ENCODE measurements at places on chromosomes 2 and 18.
A peak's percentile ranks its signal among the peaks of the same experiment; 100 is the strongest.

- DNase-seq = peak; percentile 39
Observed at GRCh38 chr2:149858901-149859634, 271.5 kb upstream of the MMADHC start.

GRCh38 chr2:191612496-191612895 lies 65.4 kb upstream of the NABP1 start:
- peak; percentile 58 for DNase-seq

DNA sequence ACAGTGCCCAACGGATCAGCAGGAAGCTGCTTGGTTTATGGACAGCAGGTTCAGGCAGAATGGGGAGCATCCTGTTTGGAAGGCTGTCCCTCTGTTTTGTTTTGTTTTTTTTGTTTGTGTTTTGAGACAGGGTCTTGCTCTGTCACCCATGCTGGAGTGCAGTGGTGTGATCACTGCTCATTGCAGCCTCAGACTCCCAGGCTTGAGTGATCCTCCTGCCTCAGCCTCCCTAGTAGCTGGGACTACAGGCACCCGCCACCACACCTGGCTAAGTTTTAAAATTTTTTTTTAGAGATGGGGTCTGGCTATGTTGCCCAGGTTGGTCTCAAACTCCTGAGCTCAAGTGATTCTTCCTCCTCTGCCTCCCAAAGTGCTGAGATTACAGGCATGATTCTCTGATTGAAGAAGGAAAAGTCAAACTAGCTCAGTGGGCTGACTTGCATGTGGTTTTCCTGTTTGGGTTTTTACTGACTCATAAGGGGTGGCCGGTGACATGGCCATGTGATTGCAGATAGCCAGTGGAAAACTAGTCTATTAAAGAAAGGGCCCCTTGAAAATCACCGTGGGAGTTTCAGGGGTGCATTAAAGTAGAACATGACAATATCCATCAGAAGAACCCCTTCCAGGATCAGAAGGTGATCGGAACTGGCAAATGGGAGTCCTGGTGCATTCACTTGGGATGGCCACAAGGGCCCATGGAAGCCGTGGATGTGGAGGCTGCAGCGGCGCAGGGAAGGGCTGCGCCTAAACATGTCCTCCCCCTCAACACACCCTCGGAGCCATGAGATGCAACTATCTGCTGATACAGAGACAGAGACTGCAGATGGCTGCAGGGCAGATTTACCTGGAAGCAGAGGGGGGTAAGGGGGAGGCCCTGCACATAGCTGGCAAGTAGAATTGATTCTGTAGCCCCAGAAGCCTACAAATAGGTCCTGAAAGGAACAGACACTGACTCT lies 26.5 kb downstream of the AQP12B start:
- peak; percentile 5 for DNase-seq

DNA sequence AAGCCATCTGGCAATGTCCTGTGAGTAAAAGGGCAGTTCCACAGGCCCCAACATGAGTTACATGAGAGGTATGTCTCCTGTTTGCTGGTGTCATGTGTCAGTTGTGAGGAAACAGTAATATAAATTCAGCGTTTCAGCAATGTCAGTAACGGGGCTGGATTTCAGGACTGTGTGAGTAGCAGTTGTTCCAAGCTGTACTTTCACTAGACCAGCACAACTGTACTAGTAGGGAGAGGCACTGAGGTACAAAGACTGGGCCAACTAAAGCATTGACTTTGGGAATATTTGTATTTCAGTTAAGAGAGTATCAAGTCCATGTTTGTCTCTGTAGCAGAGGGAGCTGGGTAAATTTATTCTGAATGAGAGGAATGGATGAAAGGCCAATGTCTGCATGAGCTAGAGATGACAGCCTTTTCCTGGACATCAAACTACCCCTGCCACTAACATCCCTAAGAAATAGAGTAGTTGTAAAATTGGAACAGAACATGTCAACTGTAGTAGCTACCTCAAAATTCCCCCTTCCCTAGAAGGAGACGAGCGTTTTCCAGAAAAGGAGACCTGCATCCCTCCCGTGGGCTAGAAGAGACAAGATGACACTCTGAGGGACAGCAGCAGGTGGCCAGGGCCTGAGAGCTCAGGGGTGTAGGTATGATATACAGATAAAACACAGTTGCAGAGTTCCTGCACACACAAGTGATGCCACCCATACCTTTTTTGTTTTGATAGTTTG lies 24.4 kb downstream of the EIF4E2 start:
- DNase-seq = no peak

GRCh38 chr2:174788291-174788929 lies 24.1 kb upstream of the CHRNA1 start:
- DNase-seq = no peak

DNA sequence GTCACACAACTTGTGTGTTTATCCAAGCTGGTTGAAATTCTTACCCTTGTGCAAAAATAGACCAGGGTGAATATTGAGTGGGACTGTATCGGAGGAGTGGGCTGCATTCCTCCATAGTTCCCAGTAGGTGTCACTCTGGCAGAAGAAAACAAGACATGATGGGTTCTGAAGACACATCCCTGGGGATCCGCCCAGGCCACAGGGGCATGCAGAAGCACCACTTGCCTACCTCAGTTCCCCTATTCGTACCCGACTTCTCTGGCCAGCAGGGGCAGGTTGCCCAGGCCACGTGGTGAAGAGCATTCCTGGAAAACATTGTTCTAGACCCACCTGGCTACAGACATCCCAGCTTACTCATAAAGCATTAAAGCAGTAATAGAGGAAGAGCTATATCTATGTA lies 168.2 kb downstream of the FAM210A start:
- DNase-seq = peak; percentile 44

DNA sequence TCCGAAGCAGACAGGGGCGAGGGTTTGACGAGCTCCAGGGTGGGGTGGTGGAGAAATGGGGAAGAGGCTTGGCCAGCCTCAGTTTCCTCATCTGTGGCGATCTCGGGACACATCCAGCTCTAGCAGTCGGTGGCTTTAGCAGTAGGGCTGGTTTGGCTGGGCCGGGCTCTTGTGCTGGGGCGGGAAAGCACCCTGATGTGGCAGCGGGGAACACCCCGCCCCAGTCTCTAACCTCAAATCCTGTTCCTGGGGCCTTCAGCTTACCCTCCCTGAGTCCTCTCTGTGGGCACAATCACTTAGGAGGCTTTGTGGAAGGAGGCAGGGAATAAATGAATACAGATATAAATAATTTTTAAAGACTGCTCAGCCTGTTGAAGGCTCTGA lies 26.5 kb upstream of the MCFD2 start:
- DNase-seq = no peak

GRCh38 chr2:95695613-95696012 lies 103.8 kb downstream of the TRIM43 start:
- DNase-seq = peak; percentile 26

- peak; percentile 80 for DNase-seq
Observed at GRCh38 chr2:8148260-8149006, 533.4 kb upstream of the ID2 start.

- no peak for DNase-seq
Observed at GRCh38 chr18:22005191-22005841, 164.1 kb upstream of the GATA6 start.

DNA sequence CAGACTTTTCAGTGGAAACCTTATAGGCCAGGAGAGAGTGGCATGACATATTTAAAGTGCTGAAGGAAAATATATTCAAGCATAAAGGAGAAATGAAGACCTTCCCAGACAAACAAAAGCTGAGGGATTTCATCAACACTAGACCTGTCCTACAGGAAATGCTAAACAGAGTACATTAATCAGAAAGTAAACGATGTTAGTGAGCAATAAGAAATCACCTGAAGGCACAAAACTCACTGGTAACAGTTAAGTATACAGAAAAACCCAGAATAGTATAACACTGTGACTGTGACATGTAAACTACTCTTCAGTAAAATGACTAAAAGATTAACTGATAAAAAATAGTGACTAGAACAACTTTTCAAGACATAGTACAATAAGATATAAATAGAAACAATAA lies 87.4 kb downstream of the ATP8B1 start:
- DNase-seq = no peak

DNA sequence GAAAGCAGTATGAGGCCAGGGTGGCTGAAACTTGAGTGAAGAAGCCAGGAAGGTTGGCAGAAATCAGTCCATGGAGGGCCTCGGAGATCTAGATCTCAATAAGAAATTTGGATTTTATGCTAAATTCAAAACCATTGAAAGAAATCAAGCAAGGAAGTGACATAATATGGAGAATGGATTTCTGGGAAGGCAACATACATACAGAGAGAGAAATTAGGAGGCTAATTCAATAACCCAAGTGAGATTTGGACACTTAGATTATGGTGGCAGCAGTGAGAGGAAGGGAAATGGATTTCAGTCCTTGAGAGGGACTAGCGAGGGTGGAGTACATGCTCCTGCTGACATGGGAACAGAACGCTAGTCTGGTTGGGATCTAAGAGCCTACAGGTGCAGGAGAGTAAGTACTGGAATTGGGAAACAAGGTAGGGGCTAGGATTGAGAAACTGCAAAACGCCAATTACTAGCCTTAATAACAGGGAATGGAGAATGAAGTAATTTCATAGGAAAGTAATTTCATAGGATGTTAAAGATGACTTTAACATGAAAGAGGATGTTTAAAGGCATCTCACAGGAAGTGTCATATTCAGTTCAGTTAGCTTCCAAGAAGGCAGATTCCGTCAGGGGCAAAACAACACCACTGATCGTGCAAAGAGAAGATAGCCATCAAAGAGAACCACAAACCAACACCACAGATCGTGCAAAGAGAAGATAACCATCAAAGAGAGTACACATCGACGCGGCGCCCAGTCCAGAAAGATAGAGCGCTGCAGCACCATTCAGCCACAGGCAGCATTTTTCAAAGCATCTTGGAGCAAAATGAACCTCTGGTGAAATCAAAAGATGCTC lies 27.2 kb downstream of the CDKL4 start:
- DNase-seq = no peak

- DNase-seq = peak; percentile 42
Observed at GRCh38 chr2:71157124-71157793, 26.8 kb downstream of the MPHOSPH10 start.

DNA sequence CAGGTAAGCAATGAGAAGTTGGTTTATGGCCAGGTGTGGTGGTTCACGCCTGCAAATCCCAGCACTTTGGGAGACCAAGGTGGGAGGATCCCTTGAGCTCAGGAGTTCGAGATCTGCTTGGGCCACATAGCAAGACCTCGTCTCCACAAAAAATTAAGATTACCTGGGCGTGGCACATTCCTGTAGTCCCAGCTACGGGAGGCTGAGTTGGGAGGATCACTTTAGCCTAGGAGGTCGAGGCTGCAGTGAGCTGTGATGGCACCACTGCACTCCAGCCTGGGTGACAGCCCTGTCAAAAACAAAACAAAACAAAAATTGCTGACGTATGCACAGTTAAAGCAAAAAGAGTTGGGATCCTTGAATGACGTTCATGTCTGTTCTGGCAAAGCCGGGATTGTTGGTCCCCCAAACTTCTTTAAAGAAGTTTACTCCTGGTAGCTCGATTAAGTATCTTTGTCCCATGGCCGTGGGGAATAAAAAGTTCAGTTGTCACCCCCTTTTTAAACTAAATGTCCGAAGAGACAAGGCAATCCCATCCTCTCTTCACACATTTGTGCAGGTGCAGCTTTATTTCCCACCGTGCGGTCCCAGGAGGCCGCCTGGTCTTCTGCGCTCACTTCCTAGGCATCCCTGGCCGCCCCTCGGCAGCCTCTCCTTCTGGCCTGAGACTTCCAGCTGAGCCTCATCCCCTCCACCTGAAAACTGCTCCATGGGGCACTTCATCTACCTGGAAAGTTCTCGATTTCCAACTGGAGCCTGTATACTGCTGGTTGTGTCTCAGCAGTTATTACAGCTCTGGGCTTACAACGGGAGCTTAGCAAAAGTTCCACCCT lies 762 bp upstream of the SPOPL start:
- no peak for DNase-seq
